ENCODE measurements at places on chromosomes 16 and 17.

- no peak for DNase-seq
Observed at GRCh38 chr17:63095879-63096278, 129.8 kb downstream of the TANC2 start.

DNA sequence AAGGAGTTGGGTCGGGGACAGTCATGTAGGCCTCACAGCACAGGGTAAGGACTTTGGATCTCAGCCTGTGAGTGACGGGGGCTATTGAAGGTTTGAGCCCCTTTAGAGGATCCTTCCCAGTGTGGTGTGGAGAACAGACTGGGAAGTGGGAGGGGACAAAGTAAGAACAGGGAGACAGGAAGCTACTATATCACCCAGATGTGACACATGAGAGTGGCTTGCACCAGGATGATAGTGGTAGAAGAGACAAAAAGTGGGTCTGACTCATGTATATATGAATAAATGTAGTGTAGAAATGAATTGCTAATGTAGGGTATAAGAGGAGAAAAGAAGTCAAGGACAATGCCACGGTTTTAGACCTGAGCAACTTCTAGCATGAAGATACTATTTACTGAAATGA is 4.5 kb downstream of the NUP93 start:
- DNase-seq = no peak

DNA sequence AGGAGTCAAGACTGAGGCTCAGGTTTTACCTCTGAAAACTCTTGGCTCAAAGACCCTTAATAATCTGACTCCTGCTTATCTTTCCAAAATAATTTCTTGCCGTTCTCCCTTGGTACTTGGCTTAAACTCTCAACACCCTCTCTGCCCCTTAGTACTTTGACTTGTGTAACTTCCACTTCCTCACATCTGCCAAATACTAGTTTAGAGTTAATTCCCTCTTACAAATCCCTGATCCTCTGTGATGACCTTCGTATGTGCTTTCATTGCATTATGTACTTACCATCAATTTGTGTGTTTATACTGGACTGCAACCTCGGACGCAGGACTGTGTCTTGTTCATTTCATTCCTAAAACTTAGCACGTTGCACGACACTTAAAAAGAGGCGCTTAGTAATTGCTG is 35.2 kb downstream of the ZNF207 start:
- DNase-seq = no peak

GRCh38 chr17:82787081-82787848 is 35.4 kb downstream of the TBCD start:
- no peak for DNase-seq

DNA sequence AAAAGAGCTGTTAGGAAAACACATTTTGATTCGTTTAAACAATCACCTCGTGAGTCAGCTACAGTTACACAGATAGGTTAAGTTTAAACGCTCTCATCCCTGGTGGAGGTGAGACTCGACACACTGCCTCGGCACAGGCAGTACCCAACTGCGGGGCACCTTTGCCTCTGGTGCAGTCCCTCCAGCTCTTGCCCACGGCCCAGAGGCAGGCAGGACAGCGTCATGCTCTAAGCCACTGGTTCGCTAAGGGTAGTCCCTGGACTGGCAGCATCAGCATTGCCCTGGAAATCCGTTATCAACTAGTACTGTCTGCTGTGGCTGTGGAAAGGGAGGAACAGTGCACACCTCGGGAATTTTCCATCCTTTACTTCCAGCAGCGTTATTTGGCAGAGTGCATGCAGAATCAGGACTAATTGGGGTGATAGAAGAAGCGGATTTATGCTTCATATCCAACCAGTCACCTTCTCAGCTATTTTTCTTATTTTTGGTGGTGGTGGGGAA is 3.7 kb upstream of the PIK3R6 start:
- DNase-seq = no peak

- DNase-seq = peak; percentile 55
Observed at GRCh38 chr16:79089735-79090284, 510.7 kb downstream of the MAF start.

- DNase-seq = peak; percentile 84
Observed at GRCh38 chr16:11833951-11834695, 17.2 kb downstream of the RSL1D1 start.

DNA sequence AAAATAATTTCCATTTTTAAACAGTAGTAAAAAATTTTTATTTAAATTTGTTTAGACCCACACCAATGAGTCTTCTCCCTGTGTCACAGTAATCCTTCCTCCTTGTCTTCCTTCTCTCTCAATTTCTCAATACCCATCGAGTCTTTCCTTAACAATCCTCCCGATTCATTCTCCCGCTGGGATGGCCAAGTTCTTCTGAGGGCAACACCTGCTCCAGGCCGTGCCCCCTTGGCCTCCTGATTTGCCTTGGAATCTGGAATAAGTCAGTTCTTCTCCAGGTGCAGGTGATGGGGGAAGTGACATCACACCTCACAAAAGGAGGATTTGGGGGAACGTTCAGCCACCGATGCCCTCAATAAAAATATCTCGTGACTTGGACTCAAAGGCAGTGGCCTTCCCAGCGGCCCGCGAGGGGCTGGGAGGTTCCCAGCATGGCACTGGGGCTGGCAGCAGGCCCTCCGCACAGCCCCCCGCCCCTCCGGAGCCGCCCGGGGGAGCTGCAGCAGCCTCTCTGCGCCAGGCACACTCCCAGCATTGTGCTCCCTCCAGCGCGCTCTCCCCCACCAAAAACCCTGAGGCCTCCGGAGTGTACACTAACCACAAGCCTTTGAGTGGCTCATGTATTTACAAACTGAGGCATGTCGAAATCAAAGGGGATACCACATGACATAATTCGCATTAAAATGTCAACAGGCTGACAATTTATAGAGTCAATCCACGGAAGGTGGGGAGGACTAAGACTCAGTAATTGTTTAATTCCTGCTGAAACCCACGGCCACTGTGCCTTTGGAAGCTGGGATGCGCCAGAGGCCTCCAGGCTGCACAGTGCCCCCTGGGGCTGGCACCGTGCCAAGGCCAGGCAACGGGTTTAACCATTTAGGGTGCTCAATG is 120.5 kb downstream of the ZFHX3 start:
- DNase-seq = peak; percentile 91

DNA sequence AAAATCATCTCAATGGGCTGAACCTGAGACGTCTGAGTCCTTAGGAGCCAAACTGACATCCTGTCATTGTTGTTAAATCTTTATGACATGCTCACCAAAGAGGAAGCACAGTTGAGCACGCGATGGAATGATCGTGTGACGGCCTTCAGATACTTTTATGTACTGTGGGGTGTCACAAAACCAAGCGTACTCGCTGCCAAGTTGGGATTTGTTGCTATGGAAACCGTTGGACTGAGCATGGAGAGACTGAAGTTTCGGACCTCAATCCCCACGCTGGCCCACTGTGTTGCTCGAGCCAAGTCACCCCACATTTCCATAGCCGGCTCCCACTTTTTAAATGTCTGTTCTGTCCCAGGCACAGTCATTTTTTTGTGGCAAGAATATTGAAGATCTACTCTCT is 222.8 kb upstream of the SDK2 start:
- no peak for DNase-seq

GRCh38 chr17:66702106-66702936 is 132.6 kb upstream of the CACNG5 start:
- no peak for DNase-seq

- DNase-seq = no peak
Observed at GRCh38 chr16:88965411-88965810, 11.6 kb downstream of the CBFA2T3 start.

DNA sequence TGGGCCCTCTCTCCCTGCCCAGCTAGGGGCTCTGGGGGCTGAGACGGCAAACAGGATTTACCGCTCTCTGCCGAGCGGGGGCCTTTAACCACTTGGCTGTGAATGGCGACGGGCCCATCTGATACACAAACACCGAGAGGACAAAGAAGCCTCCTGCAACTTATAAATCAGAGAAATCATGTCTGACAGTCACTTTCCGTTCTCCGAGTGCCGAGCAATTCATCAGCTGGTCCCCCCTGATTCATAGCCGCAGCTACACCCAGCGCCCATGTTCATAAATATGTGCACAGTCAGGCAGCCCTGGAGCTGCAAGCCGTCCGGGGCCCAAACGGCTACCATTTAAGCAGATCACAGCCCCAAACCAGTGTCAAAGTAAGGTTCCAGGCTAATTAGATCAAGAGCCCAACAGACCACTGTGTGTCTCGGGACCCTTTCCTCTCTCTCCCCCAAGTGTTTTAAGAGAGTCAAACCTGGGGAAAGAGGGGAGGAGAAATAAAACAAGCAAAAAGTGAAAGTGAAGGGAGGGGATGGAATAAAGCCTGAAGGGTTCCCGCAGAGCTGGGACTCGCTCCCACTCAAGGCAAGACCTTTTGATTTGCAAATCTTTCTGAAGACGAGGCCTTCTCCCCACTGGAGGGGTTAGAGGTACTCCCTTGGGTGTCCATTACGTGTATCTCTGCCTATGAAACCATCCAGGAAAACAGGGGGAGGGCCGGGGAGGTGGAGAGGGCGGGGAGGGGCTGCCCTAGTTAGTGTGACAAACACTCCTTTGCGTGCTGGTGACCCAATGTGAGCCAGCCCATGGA is 154.7 kb downstream of the C16orf78 start:
- no peak for DNase-seq

DNA sequence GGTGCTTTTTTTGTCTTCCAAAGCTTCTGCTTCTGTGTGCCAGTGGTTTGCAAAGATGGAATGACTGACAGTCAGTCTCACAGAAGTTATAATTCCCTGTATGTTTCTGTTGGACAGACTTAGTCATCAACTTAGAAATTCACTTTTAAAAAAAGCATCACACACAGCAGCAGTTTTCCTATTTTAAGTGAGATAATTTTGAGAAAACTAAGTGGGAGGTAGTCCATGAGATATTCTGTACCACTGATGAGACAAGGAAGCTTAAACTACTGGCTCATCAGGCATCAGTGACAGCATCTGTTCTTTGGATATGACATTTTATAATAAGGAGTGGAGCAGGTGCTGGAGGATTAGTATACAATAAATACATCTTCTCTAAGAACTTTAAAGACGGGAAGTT is 20.0 kb downstream of the CNP start:
- no peak for DNase-seq

DNA sequence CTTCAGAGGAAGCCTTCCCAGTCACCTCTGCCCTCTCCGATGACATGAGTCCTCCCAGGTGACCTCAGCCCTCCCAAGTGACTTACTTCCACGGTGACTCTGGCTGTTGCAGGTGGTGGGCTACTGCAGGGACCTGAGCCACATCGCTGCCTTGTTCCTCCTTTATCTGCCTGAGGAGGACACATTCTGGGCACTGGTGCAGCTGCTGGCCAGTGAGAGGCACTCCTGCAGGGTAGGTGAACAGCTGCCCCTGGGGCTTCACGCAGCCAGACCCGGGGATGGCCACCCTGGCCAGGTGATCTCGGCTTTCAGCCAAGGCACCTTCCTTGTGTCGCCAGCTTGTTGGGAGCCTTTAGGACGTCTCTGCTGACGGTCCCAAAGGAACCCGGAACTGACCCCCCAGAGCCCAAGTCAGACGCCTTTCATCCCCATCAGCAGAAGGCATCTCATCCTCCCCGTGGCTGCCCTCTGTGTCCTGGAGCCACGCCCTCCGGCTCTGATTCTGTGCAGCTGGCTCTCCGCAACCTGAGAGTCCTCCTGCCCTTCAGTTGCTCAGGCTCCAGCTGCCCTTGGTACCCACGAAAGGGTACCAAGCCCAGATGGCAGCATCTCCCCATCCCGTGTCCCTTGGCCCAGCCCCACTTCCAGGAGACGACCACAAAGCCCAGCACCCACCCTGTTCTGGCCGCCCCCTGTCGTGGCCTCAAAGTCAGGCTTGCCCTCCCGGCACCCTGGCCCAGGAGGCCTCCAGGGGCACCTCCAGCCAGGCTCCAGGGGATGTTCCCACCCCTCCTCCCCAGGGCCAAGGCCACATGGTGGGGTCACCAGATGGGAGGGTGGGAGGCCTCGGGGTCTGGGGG is 81.7 kb downstream of the GOSR1 start:
- DNase-seq = no peak

GRCh38 chr16:58411736-58412614 is 19.7 kb downstream of the GINS3 start:
- DNase-seq = no peak

DNA sequence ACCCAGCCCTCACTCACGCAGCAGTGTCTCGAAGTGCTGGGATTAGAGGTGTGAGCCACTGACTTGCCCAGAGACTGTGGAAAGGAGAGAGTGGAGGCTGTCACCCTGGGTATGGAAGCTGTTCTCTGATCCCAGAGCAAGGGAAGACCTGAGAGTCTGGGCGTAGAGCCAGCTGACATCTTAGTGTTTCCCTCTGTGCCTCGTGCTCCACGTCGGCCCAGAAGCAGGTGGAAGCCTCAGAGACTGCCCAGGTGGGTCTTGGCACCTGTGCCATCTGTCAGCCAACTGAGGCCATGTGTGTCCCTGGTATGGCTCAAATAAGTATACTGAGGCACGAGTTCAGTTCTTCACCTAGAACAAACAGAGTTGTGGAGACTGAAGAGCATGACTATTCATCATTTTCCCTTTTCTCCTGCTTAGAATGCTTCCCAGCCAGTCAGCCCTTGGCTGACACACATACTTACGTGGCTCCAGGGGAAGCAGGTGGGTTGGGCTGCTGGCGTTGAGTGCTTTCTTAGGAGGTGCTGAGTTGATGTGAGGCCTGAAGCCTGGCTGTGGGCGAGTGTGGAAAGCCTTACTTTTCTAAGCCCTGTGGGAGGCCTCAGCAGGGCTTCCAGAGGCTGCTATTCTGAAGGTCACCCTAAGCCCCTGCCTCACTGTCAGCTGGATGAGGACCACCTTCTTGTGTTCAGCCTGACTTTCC is 8.1 kb downstream of the CTRL start:
- no peak for DNase-seq

DNA sequence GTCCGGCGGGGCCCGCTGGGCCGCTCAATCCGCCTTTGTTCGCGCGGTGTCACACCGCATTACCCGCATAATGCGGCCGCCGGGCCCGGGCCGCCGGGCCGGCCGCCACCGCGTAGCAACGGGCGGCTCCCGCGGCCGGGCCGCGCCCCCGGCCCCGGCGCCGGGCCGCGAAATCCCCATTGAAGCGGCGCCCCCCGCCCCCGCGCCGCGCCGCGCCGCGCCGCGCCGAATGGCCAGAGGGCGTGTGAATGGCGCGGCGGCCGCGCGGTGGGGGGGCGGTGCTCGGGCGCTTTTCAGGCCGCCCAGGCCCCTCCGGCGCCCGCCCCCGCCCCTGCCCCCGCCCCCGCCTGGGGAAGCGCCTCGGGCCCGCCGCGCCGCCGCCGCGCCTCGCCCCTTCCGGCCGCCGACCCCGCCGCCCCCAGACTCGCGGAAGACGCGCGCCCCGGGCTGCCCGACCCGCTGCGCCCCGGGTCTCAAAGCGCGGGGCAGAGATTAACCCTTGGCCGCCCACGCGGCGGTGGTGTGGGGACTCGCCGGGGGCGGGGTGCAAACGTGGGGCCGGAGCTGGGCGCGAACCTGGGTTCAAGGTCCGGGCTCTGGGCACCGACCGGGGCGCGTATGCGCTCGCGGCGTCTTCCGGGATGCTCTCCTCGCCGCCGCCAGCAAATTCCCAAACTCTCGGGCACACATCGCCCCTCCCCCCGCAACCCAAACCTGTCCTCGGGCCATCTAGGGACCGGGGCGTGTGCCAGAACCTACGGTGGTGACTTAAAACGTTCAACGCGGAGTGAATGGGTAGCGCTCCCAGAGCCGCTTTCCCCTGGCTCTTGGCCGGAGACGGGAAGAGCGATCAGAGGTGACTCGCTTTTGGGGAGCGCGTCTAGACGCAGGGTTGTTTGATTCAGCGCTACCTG is 46.7 kb downstream of the WNT3 start:
- no peak for DNase-seq

All from inflammatory macrophage treated with lipopolysaccharide for 1 hour (primary cell).